ENCODE measurements at places on chromosomes 2 and 18.

- DNase-seq: no peak
Observed at GRCh38 chr2:169189132-169189531, 119.8 kb downstream of the DHRS9 start.

DNA sequence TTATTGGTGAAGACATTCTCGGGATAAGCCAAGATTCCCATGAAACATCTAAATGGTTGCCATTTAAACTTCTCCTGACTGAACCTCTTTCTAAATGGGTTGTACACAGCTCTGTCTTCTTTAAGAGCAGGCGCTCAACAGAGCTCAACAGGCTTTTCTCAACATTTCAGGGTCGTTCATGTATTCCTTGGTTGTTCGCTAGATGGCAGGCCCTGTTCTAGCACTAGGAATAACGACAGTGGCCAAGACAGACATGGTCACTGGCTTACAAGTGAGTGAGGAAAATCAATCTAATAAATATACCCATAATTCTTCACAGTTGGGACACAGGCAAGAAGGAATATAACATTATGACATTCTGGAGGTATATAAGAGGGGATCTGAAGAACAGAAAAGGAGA lies 154.5 kb downstream of the SMAD2 start:
- DNase-seq: no peak

GRCh38 chr2:33136056-33136455 lies 189.3 kb downstream of the LTBP1 start:
- DNase-seq: no peak

GRCh38 chr2:67773851-67774250 lies 289.0 kb downstream of the C1D start:
- DNase-seq: no peak

DNA sequence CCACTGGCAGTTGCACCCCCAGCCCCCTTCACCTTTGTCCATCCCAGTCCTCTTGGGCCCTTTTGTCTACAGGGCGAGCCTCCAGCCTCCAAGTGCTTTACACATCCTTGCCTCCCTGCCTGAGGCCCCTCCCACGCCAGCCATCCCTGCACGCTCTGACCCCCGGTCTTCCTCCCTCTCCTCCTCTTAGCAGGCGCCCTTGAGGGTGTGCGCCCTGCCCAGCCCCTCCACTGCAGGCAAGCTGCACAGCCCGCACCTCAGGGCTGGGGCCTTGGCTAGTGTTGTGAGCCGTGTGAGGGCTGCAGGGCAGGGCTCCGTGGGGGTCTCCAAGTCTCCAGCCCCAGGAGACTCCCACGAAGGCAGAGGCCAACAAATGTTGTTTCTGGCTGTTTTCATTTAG lies 6.9 kb downstream of the BOK start:
- DNase-seq: no peak

DNA sequence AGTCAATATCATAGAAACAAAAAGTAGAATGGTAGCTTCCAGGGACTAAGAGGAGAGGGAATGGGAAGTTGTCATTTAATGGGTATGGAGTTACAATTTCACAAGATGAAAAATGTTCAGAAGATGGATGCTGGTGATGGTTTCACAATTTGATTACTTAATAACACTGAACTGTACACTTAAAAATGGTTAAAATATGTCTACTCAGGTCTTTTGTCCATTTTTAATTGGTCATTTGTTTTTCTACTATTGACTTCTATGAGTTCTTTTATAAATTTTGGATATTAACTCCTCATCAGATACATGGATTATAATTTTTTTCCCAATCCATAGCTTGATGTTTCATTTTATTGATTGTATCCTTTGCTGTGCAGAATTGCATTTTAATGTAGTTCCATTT lies 275.5 kb downstream of the AKAIN1 start:
- no peak for DNase-seq

DNA sequence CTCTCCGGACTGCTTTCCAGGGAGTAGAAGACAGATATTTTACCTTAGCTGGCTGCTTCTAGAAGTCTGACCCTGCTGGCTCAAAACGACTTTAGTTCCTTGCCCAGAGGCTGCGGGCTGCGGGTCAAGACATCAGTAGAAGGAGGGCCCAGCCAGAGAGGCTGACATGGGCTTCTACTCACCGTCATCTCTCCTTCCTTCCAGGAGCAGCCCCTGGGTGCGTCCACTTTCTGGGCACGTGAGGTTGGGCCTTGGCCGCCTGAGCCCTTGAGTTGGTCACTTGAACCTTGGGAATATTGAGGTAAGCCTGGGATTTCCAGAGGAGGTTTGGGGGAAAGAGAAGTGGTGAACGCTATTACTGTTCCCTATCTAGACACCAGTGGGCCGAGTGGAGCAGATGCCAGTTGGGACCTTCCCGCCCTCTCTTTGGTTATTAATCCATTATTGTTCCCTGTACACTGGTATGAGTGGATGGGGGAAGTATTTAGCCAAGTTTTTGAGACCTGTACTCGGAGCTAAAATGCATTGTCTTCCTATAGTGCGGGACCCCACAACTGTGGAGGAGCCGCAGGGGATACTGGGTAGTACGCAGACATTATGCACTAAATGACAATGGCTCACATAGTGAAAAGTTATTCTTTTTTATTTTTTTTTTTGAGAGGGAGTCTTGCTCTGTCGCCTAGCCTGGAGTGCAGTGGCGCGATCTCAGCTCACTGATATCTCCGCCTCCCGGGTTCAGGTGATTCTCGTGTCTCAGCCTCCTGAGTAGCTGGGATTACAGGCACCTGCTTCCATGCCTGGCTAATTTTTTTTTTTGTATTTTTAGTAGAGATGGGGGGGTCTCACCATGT lies 26.3 kb upstream of the CASP8 start:
- no peak for DNase-seq

GRCh38 chr18:74451148-74451547 lies 6.0 kb downstream of the DIPK1C start:
- no peak for DNase-seq

DNA sequence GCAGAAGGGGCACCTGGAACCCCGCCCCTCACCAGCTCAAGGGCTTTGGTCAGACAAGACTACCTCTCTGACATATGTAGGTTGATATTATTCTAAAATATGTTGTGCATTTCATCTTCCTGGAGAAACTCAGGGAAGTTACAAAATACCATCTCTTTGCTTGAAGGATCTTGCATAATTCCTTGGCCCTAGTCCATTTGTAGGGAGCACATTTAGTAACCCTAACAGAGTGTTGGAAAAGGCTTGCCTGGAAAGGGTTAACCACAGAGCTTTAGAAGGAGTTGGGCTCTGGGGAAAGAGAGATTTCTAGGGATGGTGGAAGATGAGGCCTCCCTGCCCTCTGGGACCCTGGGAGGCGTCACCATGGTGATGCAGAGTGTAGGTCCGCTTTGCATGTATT lies 143.0 kb upstream of the SLC1A4 start:
- DNase-seq: no peak

GRCh38 chr2:60070736-60071489 lies 482.5 kb downstream of the BCL11A start:
- no peak for DNase-seq

- DNase-seq: no peak
Observed at GRCh38 chr18:22930089-22930713, 2.9 kb upstream of the RBBP8 start.

DNA sequence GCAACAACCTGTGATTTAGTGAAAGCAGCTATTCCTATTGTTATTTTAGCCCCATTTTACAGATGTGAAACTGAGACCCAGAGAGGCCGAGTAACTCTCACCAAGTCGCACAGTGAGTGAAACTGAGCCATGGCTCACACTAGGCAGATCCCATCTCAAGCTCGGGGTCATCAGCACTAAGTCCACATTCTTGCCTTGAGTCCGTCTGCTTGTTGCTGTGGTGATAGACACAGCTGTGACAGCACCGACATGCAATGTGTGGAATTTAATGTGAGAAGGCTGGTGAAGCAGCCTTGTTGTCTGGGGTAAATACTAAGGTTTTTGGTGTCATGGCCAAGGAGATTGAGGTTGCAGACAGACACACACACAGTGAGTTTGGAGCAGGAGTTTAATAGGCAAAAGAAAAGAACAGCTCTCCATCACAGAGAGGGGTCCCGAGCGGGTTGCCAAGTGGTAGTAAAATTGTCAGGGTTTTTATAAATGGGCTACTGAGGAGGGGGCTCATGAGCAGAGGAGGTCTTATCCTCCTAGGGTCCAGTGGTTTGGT lies 40.2 kb upstream of the GMCL1 start:
- DNase-seq: no peak

DNA sequence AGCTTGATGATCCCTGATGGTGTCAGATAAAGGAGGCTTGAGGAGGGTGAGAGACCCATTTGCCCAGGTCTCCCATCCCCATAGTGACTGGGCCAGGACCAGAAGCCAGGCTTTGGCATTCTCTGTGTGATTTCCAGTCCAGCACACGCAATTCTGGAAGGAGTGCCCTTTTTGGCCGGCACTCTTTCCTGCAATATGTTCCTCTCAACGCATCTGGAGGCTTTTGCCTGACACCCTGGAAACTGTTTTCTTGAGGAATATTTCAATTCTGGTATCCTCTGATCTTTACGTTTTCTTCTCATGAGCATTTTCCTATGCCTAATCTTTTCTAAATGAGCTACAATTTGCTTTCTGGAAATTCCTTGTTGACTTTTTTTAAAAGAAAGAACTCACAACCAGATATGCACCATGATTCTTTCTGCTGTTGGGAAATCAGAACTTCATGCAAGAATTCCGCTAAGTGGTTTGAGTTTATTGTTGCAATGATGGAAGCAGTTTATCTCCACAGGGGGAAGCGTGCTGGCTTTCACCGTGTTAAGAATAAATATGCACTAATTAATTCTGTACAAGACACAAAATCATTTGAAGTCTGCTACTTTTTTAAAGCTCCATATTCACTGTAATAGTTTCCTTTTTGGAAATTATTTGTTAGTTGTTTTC lies 143.7 kb downstream of the NAPG start:
- no peak for DNase-seq

DNA sequence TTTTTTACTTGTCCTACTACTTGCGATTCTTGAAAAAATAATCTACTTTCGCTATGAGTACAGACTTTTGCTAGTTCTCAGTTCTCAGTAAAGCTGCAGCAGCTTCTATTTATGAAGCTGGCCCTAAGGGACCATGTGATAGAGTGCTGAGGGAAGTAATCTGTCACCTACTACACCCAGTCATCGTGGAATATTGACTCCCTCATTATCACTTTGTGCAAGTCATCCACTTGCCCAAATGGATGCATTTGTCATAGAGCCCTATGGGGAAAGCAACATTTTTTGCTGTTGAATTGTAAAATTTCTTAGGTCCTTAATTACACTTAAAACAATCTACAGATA lies 1919.8 kb downstream of the SUCLG1 start:
- DNase-seq: no peak

- DNase-seq: no peak
Observed at GRCh38 chr18:24536326-24536725, 75.9 kb downstream of the HRH4 start.

DNA sequence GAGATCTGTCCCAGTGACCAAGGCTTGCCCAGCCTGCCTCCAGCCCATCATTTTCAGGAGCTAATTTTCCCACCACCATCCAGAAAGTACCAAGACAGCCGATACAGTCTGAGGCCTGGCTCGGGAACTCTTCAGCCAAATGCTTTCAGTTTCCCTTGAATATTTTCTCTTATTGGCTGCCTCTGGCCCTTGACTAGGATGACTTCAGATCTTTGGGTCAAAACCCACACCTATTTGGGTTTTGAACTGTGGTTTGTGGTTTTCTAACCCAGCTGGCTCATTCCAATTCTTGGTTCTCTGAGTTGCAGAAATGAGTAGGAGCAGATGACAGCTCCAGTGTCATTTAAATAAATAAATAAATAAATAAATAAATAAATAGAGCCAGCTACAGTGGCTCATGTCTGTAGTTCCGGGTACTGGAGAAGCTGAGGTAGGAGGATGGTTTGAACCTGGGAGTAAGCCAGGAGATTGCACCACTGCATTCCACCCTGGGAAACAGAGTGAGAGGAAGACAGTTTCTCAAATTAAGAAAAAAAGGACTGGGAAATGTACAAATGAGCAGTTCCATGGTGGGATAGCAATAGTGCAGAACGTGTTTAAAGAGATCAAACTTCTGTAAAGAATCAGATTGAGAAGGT lies 465.0 kb upstream of the SOX11 start:
- DNase-seq: no peak

GRCh38 chr2:20317197-20317596 lies 33.4 kb downstream of the PUM2 start:
- no peak for DNase-seq

- no peak for DNase-seq
Observed at GRCh38 chr2:204108330-204108751, 171.8 kb downstream of the ICOS start.

GRCh38 chr2:157447741-157448140 lies 3.9 kb upstream of the CYTIP start:
- DNase-seq: no peak

GRCh38 chr18:289026-289425 lies 21.2 kb upstream of the THOC1 start:
- no peak for DNase-seq

- DNase-seq: no peak
Observed at GRCh38 chr2:127193967-127194280, 26.2 kb downstream of the CYP27C1 start.

- no peak for DNase-seq
Observed at GRCh38 chr2:70330476-70330875, 28.6 kb upstream of the FAM136A start.

GRCh38 chr18:57906852-57907251 lies 103.7 kb upstream of the ATP8B1 start:
- no peak for DNase-seq

- DNase-seq: peak; percentile 72
Observed at GRCh38 chr2:207046724-207047123, 107.4 kb downstream of the CPO start.

GRCh38 chr2:212712991-212713390 lies 174.4 kb upstream of the ERBB4 start:
- DNase-seq: no peak

Measured in NCI-H2081 treated with DMSO at 0.1 percent for 48 hours (cell line).